ENCODE measurements at places on chromosomes 1 and 21.

DNA sequence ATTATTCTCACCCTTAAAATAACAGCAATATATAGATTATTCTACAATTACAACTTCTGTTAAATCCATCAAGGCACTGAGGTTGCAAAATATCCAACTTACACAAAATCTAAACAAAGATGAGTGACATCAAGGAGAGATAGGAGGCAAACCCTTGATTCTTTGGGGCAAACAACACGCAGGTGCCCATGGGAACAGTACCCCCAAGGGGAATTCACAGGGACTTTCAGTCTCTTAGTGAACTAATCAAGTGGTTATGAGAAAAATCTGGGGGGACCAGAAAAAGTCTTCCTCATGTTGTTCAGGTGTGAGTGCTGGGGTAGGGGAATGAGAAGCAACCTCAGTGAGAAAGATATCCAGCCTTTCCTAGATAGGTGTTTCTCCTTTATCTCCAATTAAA, 1107.9 kb downstream of the PLA2G4A start:
- DNase-seq: no peak

DNA sequence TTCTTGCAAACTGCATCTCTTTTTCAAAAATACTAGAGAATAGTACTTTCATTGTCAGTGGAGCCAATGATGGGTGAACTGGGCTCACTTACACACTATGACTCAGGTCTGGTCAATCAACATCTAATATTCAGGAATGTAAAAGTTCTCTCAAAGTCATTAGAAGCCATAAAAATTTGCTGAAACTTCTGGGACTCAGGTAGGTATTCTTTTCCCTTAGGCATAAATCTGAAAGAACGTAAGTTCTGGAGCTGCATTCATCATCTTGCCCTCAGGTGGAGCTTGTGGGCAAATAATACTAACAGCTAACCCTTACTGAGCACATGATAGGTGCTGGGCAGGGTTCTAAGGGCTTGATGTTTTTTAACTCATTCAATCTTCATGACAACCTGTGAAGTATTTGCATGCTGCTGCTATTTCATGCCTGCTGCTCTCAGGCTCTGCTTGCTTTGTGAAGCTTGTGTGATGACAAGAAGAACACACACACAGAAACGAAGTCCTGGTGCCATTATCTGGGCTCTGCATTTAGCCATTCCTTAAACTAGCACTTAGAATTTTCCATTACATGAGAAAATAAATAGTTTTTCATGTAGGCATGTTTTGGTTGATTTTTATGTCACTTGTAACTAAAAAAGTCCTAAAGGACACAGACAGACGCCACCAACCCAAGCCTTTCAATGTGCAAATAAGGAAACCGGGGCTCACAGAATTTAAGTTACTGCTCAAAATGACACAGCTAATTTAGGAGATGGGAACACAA, 394.2 kb upstream of the LYPLAL1 start:
- DNase-seq: no peak

DNA sequence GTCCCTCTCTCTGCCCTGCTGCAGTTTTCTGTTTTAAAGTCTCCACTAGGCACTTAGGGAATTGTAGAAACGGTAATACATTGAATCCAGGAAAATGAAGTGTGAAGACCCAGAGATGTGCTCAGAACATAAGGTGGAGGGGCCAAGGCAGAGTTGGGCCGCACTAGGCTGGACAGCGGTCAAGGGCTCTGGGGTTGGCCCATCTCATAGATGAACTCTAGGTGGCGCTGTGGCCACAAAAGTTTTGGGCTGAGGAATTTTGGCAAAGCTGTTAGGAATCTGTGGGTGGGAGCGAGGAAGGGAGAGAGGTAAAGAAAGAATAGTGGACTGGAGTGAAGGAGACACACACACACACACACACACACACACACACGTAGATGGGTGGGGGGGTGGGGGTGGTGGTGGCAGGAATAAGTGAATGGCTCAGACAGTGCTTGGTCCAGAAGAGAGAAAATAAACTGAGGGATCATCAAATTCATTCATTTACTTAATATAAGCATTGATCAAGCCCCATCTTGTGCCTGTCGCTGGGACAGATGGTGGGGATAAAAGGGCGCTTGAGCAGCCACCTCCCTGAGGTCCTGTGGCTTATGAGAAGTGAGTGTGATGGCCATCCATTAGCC, 258.5 kb downstream of the TRABD2B start:
- no peak for DNase-seq

GRCh38 chr1:204545202-204545601, 29.0 kb downstream of the MDM4 start:
- no peak for DNase-seq

DNA sequence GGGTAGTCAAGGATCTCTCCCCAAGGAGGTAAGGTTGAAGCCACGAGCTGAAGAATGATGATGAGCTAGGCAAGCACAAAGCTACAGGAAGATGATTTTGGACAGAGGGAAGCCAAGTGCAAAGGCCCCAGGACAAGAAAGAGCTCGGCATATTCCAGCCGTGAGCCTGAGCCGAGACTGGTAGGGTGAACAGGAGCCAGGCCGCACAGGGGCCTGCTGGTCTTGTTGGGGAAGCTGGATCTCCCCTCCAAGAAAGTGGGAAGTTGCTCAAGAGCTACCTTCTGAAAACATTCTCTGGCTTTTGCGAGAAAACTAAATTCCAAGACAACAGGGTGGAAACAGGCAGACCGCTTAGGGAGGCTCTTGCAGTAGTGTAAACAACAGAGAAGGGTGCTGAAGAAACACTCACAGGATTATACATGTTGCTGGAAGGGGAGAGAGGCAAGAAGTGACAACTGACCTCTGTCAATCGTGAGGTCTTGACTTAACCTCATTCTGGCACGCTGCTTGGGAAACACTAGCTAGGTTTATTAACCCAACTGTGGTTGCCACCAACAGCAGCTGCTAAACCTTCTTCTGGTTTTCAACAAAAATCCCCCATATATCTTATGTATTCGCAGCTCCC, 625.2 kb downstream of the SMYD3 start:
- no peak for DNase-seq

- no peak for DNase-seq
Measured at GRCh38 chr1:15707239-15707925, 23.3 kb downstream of the PLEKHM2 start.

DNA sequence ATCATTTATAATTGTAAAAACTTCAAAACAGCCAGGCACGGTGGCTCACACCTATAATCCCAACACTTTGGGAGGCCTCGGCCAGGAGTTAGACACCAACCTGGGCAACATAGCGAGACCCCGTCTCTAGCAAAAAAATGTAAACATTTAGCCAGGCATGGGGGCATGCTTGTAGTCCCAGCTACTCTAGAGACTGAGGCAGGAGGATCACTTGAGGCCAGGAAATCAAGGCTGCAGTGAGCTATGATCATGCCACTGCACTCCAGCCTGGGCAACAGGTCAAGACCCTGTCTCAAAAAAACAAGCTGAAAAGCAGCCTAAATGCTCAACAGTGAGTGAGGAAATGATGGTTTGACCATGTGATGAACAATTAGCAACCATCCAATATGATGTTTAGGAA, 7.3 kb downstream of the C1orf167 start:
- no peak for DNase-seq

DNA sequence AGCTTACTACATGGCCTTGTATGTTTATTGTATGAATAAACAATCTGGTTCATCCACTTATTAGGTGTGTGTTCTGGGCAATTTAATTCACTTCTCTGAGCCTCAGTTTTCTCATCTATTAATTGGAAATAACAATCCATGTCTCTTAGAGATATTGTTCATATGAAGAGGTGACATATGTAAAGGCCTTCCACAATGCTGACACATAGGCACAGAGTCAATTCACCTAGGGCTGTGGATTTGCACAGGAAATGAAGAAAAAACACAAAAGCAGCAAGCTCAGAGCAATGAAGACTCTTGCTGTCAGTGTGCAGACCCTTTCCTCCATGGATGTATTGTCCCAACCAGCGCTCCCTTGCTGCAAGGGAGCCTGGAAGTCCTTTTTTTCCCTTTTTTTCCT, 195.2 kb upstream of the CAMK1G start:
- DNase-seq: no peak

DNA sequence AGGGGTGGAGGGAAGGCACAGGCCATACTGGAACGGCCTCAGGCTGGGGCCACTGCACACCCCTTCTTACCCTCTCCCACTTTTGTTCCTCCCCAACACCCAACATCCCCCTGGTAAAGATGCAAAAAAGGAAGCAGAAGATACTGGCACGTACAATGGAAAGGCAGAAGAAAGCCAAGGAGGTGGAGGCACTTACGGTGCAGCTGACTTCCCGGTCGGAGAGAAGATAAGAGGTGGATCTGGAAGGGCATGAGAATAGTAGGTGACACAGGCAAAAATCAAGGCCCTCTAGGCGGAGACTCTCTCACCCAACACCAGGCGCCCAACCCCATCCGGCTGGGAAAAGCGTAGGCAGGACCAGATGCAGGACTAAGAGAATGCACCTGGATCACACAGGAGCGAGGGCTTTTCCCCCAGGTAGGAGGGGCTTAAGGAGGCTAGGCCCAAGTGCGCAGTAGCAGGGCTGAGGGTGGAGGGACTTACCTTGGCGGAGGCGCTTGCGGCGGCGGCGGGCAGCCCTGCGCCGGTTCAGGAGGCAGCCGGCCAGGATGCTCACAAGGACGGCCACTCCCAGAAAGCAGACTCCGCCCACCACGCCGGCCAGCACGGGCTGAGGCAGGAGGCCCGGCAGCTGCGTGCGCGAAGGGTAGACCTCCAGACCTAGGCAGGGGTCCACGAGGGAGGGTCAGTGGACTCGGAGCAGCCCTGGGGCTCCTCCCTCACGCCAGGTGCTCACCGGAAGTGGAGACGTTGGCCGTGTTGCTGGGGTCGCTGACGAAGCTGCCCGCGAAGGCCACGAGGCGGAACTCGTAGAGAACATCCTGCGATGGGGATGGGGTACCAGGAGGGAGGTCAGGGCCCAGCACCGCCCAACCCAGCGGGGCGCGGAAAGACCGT, 4.1 kb upstream of the TAGLN2 start:
- no peak for DNase-seq

DNA sequence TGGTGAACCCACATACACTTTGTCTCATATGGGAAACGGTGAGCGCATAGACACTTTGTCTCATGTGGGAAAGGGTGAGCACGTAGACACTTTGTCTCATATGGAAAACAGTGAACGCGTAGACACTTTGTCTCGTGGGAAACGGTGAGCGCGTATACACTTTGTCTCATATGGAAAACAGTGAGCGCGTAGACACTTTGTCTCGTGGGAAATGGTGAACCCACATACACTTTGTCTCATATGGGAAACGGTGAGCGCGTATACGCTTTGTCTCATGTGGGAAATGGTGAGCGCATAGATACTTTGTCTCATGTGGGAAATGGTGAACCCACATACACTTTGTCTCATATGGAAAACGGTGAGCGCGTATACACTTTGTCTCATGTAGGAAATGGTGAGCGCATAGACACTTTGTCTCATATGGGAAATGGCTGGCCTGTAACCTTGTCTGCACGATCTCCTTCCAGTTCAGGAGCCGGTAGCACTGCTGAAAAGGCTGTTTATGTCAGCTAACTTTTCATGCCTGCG, 50.7 kb upstream of the TRAPPC10 start:
- no peak for DNase-seq

All from SHP77 treated with DMSO at 0.1 percent for 48 hours (cell line).